GM23248 (cell line): ENCODE measurements at places on chromosomes 7 and 10. TPM values are rescaled to one million over a fixed set of nuclear protein-coding genes. Genes with fewer than 3 reads are reported as not detected.
A peak's percentile ranks its signal among the peaks of the same experiment; 100 is the strongest.

DNA sequence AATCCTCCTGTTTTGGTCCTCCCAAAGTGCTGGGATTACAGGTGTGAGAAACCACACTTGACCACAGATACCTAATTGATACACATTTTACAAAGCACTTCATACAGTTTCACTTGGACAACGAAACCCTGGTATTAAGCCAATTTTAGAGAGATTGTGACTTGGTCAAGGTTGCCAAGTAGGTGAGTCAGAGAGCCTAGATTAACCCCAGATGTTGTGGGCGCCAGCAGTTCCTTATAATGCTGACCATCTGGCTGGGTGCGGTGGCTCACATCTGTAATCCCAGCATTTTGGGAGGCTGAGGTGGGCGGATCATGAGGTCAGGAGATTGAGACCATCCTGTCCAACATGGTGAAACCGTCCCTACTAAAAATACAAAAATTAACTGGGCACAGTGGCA, 4.9 kb upstream of the PHKG1 start:
- H3K27me3 ChIP-seq, result no peaks in the 10 kb centered on the region
- H3K4me3 ChIP-seq, result 0 out of 2 replicates have a peak overlapping the region, but pooled peaks have one; percentile 20
- H3K4me1 ChIP-seq, result peaks cover 21% of the 10 kb centered on the region
- H3K36me3 ChIP-seq, result peaks cover 32% of the 10 kb centered on the region

Gene EPHA1
- total RNA-seq, result not detected in 2 replicates

DNA sequence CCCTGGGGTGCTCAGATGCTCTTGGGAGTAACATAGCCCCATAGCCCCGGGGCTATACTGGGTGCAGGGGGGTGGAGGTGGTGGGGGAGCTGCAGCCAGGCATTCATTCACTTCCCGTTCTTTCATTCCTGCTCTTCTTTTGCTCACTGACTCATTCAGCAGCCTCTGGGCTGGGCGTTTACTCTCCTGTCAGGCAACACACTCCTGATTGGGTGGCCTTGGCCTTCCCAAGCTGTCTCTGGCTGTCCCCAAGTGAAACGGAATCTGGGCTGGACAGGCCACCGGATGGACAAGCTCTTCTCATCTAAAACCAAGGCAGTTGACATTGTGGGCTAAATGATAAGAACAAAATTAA, 34.6 kb downstream of the CHST3 start:
- peak; percentile 87 for DNase-seq
- no peaks in the 10 kb centered on the region for H3K36me3 ChIP-seq
- H3K4me3 ChIP-seq, result no peak overlapping the region; the same call in 1 of the 2 replicates
- H3K27me3 ChIP-seq, result no peaks in the 10 kb centered on the region

DNA sequence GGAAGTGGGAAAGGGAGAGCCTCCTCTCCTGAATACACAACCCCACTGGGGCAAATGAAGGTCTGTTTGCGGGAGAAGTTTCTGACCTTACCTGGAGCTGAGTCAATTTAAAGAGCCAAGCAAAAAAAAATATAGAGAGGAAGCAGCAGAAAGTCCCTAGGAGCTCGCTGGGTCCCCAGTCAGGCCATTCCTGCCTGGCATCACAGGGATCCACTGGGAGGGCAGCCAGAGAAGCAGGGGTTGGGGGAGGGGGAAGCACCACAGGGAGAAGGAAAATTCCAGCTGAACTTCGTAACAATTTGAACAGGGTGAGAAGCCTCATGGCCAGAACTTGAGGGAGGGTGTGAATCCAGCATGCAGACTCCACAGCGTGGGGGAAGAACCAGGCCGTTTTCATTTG, 298.7 kb downstream of the LRRTM3 start:
- no peak for DNase-seq
- H3K36me3 ChIP-seq, result no peaks in the 10 kb centered on the region
- no peak overlapping the region for H3K27ac ChIP-seq
- H3K4me1 ChIP-seq, result no peaks in the 10 kb centered on the region

Gene SPDYE1
- total RNA-seq, result not detected in 2 replicates

DNA sequence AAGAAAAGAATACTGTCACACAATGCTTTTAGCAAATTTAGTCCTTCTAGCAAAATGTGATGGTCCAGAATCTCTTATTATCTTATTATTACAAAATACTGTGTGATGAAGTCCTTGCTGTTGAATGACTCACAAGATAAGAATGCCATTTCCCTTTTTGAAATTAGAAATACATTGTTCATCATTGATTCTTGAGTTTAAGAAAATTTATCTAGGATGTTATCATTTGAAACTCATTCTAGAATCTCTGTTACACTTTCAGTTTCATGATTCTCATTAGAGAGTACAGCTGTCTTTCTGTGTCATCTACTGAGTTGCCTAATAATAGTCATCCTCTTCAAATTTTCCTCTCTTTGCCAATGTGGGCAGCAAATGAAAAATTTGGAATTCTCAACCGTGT, 9.6 kb downstream of the ZKSCAN5 start:
- H3K36me3 ChIP-seq, result peaks cover 12% of the 10 kb centered on the region; the same call in 1 of the 2 replicates
- peak overlapping the region; percentile 29 for H3K27ac ChIP-seq
- H3K27me3 ChIP-seq, result no peaks in the 10 kb centered on the region

- peaks cover 6% of the 10 kb centered on the region; the same call in 1 of the 2 replicates for H3K4me1 ChIP-seq
- H3K36me3 ChIP-seq, result no peaks in the 10 kb centered on the region
- DNase-seq, result no peak
- H3K27me3 ChIP-seq, result no peaks in the 10 kb centered on the region
- no peak overlapping the region for H3K4me3 ChIP-seq
These were observed 128.4 kb downstream of the RGS10 start for GRCh38 chr10:119414081-119414611.

Gene ETV1
- 13.7 and 14.5 TPM in 2 replicates for total RNA-seq

DNA sequence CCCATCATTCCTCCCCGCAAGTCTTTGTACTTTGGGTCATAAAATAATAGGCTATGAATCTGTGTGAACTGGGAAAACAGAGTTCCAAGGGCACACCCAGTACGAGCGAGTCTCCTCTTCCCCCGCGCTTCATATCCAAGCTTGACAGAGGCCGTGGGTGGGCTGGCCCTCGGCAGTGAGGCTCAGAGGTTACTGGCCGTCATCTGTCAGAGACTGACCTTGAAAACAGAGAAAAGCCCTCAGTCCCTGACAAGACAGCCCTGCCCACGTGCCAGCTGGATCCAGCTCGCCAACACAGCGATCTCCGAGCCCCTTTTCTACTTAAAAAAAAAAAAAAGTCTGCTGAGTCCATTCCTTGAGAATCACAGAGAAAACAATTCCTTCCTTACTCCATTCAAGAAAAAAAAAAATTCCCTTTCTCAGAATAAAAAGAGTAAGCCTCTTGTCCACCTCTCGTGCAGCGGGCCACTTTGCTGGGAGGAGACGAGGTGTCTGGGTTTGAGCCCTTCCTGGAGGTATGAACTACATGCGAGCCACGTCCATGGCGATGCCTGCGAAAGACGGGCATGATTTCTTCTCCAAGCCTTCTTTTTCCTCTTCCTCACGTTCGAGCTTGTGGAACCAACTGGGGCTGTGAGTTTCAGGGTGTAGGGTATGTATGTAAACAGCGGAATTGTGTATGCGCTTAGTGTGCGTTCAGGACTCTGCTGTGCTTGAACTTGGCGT, 744 bp upstream of the BICC1 start:
- peaks cover 46% of the 10 kb centered on the region for H3K4me1 ChIP-seq
- H3K27me3 ChIP-seq, result no peaks in the 10 kb centered on the region
- H3K36me3 ChIP-seq, result no peaks in the 10 kb centered on the region
- peak overlapping the region; percentile 81 for H3K27ac ChIP-seq
- peak overlapping the region; percentile 84 for H3K4me3 ChIP-seq

DNA sequence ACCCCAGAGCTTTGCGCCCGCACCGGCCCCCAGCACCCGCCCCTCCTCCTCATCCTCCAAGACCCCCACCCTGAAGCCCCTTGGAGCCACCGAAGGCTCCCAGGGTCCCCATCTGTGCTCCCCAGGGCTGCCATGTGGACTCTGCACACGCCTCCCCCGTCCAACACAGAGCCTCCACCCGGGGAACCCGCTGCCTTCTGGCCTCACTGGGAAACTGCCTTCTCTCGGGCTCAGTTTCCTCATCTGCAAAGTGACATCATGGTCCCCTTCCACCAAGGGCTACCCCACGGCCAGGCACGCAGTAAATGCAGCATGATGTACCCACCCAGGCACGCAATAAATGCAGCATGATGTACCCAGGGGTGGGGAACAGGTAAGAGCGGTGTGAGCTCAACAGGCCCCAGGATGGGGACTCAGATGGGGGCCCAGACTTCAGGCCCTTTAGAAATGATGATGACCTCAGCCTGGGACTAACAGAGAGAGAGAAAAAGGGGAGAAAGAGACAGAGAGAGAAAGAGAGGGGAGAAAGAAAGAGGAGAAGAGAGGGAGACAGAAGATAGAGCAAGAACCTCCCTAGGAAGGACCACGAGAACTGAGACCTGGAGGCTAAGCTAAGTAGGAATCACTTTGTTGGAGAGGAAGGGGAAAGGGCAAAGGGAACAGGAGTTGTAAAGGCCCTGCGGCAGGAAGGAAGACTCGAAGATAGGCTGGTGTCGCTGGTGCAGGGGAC, 2.5 kb upstream of the MICALL2 start:
- no peaks in the 10 kb centered on the region for H3K36me3 ChIP-seq
- H3K4me1 ChIP-seq, result peaks cover 21% of the 10 kb centered on the region
- no peak for DNase-seq
- no peaks in the 10 kb centered on the region for H3K27me3 ChIP-seq
- no peak overlapping the region for H3K4me3 ChIP-seq

GRCh38 chr7:27433581-27433980, 191.0 kb downstream of the EVX1 start:
- no peaks in the 10 kb centered on the region for H3K36me3 ChIP-seq
- H3K27me3 ChIP-seq, result no peaks in the 10 kb centered on the region
- no peak overlapping the region for H3K4me3 ChIP-seq
- no peak overlapping the region for H3K27ac ChIP-seq

DNA sequence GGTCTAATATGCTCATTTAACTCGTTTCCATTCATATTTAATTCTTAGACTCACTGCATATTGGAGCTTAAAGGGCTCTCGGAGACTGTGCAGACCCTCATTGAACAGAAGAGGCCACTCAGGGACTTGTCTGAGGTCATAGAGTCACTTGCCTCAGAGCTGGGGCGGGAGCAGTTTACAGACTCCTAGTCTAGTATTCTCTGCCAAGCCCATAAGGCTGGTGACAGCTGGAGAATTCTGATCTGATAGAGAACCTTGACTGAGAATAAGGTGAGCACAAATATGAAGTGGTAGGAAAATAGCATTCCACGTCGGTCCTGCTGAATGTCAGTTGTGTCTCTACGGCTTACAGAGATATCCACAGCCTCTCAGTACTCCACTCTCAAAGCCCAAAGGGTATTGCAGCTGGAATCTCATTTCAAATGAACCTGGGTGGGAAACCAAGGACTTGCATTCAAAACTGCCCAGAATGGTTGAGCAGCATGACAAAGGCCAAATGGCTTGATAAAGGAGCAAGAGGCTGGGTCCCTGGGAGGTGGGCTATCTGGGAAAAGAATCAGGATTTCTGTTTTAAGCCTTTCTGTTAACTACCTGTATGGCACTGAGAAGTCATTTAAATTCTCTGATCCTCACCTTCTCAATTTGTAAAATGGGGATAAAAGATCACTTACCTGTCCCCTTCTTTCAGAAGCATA, 283.2 kb downstream of the SORCS3 start:
- H3K36me3 ChIP-seq, result no peaks in the 10 kb centered on the region

Gene TAS2R4
- 0.32 and 0.51 TPM in 2 replicates for total RNA-seq

GRCh38 chr7:118368958-118369357, 144.5 kb downstream of the ANKRD7 start:
- no peak for DNase-seq
- H3K4me1 ChIP-seq, result no peaks in the 10 kb centered on the region
- H3K27me3 ChIP-seq, result no peaks in the 10 kb centered on the region
- H3K36me3 ChIP-seq, result no peaks in the 10 kb centered on the region

DNA sequence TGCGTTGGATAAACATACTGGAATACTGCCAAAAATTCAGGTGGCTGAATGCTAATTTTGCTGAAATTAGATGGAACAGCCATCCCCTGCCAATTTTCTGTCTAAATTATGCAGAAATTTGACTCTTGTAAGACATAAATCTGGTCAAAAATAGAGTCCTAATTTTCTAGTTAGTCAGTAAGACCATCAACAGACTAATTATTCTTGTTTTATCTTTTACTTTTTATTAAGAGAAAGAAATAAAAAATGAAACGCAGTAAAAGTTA, 110.3 kb upstream of the GATA3 start:
- H3K36me3 ChIP-seq, result no peaks in the 10 kb centered on the region
- H3K27me3 ChIP-seq, result no peaks in the 10 kb centered on the region
- H3K4me1 ChIP-seq, result peaks cover 36% of the 10 kb centered on the region
- peak; percentile 5 for DNase-seq
- H3K4me3 ChIP-seq, result no peak overlapping the region

Gene TRPV5
- not detected in 2 replicates for total RNA-seq

Gene NXPH1
- total RNA-seq, result not detected in 2 replicates
